NCI-H2171 (cell line): ENCODE measurements at places on chromosomes 11 and 22.
A peak's percentile ranks its signal among the peaks of the same experiment; 100 is the strongest.

- DNase-seq, result no peak
Observed at GRCh38 chr11:117564321-117564720, 232.7 kb downstream of the DSCAML1 start.

GRCh38 chr22:33757041-33757801 lies 163.1 kb downstream of the LARGE1 start:
- no peak for DNase-seq

DNA sequence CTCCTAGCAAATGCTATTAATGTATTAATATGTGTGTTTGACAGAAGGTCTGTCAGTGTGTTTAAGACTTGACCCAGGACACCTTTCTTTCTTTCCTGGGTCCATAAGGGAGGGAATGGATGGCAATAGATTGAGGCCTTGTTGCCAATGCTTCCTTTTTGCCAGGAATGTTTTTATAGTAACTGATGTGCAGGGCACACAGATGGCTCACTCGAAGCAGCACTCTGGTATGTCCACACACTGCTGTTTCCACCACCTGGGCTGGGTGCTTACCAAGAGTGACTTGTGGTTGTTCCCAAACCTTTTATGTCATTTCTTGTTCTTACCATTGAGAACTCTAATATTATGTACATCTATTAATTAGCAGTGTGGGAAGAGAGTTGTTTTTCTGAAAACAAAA lies 396.9 kb upstream of the SYN3 start:
- peak; percentile 28 for DNase-seq

DNA sequence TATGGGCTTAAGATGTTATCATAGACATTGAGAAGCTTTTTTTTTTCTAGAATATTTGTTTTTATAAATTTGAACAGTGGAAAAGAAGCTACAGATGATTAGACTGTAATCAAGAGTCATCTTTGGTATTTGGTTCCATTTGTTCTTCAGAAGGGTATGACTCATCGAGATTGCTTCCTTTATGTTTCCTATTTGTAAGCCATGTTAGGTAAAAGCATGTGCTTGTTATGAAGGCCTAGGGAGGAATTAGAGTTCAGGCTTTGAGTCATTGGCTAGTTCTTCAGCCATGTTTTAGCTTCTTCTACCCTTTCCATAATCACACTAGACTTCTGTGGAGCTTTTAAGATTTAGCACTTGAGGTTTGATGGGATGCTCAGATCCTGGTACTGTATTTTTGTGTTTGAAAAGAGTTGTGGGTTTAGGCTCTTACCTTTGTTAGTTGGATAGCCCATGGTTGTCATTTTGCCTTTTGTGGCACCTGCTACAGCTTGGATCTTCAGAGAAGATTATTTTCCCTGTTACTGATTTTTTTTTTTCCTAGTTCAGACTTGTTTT lies 44.3 kb downstream of the POLD3 start:
- no peak for DNase-seq

DNA sequence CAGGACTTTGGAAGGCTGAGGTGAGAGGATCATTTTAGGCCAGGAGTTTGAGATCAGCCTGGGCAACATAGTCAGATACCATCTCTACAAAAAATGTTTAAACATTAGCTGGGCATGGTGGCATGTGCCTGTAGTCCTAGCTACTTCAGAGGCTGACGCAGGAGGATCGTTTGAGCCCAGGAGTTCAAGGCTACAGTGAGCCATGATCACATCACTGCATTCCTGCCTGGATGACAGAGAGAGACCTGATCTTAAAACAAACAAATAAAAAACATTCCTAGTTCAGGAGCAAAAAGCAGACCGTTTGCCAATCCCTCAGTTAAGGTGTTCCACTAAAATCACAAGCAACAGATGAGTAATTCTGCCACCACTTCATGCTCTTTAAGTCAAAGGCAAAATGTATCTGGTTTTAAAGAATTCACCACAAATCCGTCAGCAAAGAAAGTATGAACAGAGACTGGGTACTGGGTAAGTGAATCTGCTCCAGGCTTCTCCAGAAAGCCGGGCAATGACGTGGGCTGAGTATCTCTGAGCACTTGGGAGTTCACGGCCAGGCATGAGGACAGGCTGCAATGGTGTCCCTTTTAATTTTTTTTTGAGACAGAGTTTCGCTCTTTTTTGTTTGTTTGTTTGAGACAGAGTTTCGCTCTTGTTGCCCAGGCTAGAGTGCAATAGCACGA lies 19.5 kb downstream of the CLTCL1 start:
- DNase-seq, result no peak

- DNase-seq, result no peak
Observed at GRCh38 chr11:14374922-14375830, 16.2 kb upstream of the RRAS2 start.

DNA sequence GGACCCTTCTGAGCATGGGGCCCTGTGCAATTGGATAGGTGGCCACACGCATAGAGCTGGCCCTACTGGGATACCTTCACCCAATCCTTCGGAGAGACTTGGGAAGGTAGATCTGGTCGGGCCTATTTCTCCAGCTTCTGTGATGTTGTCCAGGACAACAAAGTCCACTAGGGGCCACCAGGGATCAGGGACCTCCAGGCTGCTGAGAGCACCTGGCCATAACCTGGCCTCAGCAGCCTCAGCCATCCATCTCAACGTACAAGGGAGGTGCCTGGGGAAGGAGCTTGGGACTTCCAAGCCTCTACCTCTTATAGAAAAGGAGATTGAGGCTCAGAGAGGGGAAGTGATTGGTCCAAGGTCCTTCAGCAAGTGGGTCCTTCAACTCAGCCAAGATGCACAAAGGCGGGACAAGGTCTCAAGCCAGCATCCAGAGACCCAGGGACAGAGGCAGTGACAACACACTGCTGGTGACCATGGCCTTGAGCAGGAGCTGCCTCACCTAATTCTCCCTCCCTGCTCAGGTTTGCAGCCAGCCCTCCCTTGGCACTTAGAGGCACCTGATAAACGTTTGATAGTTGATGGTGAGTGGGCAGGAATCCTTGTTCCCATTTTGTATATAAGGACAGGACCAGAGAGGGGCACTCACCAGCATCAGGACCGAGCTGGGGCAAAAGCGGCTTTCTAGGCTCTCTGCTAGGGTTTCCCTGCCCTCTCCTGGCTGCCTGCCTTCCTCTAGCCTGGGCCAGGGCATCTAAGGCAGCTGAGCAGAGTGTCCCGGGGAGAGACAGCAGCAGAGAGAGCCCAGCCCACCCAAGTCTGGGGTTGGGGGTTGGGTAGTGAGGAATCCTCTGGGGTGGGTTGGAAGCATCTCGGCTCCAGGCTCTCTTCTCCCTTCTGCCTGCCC lies 4.5 kb downstream of the RAC2 start:
- no peak for DNase-seq

DNA sequence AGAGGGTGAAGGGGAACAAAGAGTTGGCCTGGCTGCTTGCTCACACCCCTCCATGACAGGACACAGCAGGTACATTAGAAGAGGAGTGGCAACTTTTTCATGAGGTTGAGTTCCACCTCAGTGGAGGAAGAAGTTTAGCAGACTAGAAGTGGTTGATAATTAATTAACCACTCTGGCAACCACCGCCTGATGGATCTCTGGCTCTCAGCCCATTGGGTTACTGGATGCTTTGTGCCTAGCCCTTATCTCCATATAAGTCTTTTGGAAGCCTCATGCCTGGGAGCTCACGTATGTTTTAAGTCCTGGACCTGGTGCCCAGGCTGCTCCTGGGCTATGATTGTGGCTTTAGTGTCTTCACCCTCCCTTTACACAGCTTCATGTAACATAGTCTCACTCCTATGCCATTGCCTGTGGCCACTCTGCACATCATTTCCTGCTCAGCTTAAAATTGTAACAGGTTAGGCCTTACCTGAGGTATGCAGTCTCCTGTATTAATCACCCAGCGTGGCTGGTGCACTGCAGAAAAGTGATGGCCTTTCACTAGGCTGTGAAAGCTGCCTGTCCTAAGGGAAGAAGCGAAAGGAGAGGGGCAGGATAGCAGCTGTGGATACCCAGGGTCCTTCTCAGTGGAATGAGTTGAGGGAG lies 72.7 kb upstream of the CRTAM start:
- no peak for DNase-seq

GRCh38 chr11:113926273-113927197 lies 21.9 kb downstream of the HTR3B start:
- DNase-seq, result no peak

DNA sequence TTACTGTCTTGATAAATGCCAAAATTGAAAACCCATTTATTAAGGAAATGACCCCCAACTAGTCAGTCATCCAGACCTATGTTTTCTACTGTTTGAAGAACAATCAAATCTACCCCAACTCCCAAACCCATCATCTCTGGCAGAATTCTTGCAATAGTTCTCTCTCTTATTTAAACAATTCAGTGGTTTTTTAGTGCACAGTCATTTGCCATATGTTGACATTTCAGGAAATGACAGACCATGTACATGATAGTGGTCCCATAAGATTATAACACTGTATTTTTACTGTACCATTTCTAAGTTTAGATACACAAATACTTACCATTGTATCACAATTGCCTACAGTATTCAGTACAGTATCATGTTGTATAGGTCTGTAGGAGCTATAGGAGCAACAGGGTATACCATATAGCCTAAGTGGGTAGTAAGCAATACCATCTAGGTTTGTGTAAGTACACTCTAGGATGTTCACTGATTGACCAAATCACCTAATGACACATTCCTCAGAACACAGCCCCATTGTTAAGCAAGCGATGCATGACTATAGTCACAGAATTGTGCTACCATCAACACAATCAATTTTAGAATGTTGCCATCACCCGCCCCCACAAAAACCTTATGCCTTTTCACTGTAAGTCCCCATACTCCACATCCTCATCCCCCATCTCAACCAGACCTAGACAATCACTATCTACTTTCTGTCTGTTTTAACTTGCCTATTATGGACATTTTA lies 41.8 kb downstream of the MMP20 start:
- no peak for DNase-seq

GRCh38 chr11:116130122-116130521 lies 625.9 kb upstream of the CADM1 start:
- no peak for DNase-seq

DNA sequence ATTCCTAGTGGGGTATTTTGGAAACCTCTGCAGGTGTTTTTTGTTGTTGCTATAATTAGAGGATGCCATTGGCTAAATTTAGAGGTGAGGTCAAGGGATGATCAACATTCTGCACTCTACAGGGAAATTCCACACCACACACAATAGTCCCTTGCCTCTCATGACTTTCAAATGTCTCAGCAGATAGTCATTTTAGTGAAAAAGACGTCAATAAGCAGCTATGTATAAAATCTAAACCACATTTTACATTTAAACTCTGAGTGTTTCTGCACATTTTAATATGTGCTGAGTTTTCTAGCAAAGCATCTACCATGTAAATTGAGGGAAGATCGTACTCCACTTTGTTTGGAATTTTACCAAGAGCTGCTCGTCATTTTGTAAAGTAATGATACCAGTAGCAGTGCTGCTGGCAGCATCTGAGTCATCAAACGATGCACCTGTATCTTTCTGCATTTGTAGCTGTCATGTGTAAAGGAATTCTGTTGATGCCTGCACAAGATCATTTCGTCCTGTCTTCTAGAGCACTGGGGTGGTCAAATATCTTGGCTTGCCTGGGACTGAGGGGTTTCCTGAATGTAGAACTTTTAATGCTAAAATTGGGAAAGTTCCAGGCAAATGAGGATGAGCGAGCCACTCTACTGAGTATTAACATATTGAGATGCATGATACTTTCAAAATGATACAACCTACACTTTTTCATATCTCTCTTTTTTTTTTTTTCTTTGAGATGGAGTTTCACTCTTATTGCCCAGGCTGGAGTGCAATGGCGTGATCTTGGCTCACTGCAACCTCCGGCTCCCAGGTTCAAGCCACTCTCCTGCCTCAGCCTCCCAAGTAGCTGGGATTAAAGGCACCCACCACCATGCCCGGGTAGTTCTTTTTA lies 414.5 kb upstream of the SYN3 start:
- DNase-seq, result no peak

DNA sequence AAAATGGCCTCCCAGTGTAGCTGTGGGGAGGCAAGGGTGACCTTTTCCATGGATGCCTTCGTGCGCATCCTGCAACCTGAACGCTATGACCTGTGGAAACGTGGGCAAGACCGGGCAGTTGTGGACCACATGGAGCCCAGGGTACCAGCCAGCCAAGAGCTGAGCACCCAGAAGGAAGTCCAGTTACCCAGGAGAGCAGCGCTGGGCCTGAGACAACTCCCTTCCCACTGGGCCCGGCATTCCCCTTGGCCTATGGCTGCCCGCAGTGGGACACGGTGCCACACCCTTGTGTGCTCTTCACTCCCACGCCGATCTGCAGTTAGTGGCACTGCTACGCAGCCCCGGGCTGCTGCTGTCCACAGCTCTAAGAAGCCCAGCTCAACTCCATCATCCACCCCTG lies 24.8 kb downstream of the KDM4D start:
- no peak for DNase-seq

- DNase-seq, result peak; percentile 10
Observed at GRCh38 chr22:36775586-36775963, 344 bp downstream of the IFT27 start.

- no peak for DNase-seq
Observed at GRCh38 chr22:19853879-19854777, 546 bp downstream of the GNB1L start.

DNA sequence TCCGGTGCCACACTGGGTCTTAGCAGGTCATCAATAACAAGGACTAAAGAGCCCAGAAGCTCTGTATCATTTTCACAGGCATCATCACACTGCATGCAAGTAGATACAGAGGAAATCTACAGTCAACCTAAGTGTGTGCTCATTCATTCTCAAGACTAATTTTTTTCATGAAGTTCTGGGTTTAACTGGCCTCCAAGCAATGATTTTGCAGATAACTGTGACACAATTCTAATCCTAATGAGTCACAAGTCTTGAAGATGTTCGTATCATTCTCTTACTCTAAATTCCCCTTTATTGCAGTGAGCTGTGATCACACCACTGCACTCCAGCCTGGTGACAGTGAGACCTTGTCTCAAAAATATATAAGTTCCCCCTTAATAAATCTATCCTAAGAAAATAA lies 2.5 kb downstream of the OR52W1 start:
- DNase-seq, result no peak

- DNase-seq, result no peak
Observed at GRCh38 chr11:70828593-70829082, 423.7 kb downstream of the SHANK2 start.

GRCh38 chr22:49929211-49929979 lies 11.0 kb downstream of the CRELD2 start:
- DNase-seq, result peak; percentile 42
